NT2/D1 (cell line): ENCODE measurements at places on chromosomes 4 and X.

DNA sequence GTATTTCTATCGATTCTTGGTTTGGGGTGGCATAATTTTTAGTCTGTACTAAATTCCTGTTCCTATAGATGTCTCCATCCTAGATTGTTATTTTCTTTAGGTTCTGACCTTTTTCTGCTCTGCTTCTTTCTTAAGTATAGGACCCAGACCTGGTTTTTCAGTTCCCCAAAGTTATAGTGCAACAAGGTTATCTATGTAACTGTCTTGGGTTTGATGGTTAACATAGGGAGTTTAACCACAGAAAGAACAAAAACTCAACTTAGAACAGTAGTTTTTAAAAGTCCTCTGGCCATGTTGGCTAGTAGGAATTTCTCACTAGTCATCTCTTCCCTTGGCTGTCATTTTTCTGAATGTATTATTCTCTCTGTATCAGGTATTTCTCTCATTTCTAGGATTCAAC, 38.8 kb upstream of the MAD2L1 start:
- DNase-seq: no peak

DNA sequence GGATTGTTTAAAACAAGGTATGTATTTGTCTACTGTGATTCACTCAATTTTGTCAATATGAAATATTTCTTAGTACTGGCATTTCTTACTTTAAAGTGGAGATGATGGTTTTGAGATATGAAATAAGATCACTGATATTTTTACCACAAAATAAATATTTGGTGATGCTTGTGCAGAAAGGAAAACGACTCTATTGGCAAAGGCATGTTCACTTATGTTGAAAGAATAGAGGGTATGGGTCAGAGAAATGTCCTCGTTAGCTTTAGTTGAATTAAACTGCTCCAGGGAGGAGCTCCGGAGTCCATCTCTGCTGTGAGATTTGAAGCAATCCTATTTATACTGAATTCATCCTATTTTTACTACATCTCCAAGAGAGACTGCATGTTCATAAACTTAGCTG, 84.2 kb downstream of the SH3BGRL start:
- no peak for DNase-seq

- DNase-seq: no peak
Measured at GRCh38 chrX:129957241-129958082, 25.0 kb upstream of the BCORL1 start.

- DNase-seq: no peak
Measured at GRCh38 chrX:10619425-10620046, 849 bp downstream of the MID1 start.

DNA sequence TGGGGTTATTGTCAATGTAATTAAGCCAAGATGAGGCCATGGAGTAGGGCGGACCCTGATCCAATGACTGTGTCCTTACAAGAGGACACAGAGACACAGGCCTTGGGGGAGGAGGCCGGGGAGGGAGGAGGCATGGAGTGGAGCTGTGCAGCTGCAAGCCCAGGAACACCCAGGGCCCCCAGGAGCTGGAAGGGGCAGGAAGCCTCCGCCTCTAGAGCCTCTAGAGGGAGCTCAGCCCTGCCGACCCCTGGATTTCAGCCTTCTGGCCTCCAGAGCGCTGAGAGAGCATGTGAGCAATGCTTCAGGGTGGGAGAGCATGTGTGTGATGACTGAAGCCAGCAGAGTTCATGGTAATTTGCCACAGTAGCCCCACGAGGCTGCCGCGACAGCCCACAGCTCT, 234.6 kb downstream of the AFAP1 start:
- no peak for DNase-seq

DNA sequence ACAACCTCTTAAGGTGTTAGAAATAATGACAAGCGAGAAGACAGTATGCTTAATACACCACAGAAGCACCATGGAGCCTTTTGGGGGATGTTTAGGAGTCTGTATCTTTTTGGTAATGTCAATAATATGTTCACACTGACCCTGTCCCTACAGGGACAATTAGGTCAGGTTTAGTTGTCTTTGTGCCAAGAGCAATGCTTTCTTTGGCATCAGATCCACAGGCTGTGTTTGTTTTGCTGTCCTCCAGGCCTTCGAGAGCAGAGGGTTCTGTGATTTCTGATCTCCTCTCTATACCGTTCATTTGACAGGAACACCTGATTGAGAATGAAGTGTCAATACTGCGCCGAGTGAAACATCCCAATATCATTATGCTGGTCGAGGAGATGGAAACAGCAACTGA, 153.8 kb downstream of the DCLK2 start:
- DNase-seq: no peak

DNA sequence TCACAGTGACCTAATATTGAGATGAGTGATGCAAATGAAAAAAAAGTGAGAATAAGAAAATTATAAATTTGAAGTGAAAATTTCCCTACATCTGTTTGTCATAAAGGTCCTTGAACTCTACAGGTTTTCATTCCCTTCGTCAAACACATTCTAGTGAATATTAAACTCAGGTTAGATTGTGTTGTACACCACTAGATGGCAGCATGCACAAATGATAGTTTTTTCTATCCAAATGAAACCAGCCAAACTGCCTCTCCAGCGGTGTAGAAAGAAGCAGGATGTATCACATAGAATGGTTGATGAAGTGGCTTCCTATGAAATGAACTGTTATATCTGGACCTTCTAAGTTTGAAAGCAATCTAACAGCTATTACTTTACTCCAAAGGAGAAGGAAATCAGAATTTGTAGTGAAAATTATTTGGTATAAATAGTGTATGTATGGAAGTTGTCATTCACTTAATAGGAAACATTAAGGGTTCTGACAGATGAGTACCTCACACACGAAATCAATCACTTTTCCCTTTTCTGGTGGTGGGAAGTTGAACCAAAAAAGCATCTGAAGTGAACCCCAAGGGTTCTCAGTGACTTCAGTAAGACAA, 382.7 kb downstream of the UNC5C start:
- DNase-seq: peak; percentile 22

DNA sequence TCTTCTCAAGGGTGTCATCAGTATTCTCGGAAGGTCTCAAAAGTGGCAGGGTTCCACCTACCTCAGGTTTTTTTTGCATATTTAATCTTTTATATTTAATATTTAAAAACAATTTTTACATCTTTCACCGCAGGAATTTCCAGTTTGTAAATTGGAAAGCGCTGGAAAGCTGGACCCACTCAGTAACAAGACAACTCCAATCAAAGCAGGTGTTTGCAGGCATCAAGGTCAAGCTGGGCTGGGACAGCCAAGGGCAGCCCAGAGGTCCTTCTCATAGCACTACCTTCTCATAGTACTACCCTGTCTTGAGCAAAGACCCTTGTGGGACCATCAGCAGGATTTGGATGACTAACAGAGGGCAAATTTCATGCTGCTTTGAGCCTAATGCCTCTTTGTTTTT, 160.1 kb downstream of the TET2 start:
- DNase-seq: no peak

DNA sequence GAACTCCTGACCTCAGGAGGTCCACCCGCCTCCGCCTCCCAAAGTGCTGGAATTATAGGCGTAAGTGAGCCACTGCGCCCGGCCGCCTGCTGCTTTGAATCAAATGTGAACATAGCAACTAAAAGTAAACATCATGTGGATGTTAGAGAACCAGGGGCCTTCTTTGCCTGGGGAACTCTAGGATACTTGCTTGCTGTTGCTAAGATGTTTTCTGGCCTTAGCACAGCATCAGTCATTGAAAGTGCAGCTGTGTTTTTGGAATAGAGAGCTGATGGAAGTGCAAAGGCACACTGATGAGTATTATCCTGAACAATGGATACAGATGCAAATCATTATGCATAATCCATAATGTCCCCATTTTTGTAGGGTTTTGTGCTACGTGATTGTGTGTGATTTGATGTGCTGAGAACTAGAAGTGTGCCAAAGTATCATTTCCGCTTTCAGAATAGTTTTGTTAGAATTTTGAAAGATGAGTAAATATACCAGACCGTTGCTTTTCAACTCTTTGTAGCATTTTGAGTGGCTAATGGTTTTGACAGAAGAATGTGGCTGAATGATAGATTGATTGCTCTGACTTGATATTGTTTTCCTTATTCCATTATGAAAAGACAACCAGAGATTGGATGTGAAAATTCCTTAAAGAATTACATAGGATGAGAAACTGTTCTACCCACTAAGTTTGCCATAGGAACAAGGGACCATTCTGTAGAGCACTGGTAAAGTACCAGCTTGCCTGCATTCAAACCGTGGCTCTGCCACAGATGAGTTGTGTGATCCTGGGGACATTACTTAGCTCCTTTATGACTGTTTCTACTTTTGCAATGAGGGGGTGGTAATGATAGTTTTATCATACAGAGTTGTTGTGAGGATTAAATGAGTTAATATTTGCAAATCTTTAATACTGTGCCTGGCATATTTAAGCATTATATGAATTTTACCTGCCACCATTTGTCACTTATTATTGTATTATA, 74.7 kb downstream of the REPS2 start:
- DNase-seq: no peak

DNA sequence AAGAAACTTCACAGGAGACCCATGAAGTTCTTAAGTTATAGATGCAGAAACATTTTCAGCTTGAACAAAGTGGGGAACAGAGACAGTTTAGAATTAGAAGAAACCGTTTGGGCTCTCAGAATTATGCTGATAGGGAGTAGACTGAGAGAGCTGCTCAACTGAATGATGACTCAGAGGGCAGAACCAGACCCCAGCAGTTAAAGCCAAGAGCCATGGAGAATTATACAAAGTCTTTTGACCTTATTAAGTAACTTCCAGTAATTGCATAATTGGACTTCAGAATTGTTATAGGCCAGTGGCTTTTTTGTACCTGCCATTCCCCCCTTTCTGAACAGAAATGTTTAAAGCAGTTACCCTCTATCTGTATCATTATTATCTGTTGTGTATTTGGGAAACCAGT, 642.1 kb downstream of the CCSER1 start:
- no peak for DNase-seq

- no peak for DNase-seq
Measured at GRCh38 chr4:3232871-3233271, 16.1 kb upstream of the MSANTD1 start.

GRCh38 chr4:41428601-41429279, 109.2 kb upstream of the LIMCH1 start:
- DNase-seq: no peak

- DNase-seq: no peak
Measured at GRCh38 chr4:2256156-2256731, 5.7 kb downstream of the MXD4 start.

- DNase-seq: no peak
Measured at GRCh38 chr4:6758728-6759127, 23.8 kb upstream of the KIAA0232 start.

GRCh38 chr4:18020145-18020670, 1.3 kb downstream of the LCORL start:
- DNase-seq: no peak

DNA sequence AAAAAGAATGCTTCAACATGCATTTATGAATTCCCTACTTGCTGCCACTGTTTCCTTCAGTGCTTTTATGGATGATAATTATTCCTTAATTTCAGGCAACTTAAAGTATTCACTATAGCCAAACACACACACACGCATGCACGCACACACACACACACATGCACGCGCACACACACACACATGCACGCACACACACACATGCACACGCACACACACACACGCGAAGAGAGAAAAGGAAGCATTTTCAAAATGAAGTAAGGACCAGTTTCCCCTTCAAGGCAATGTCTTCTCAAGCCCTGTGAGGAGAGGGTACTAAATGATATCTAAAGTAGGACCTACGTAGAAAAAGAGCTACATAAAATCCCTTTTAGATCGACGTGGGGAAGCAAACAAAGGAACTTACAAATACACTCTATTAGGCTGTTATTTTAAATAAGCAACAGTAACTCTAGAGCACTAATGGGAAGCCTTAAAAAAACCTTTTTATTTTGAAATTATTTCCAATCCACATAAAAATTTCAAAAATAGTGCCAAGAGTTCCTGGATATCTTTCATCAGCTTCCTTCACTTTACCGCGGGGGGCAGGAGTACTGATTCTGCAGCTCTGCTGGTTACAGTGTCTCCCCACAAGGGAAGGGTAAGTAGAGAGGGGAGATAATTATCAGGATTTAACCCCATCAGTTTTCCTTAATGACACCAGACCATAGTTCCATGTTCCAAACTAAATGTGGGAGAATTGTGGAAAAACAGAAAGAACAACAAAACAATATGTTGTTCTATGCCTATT, 13.7 kb downstream of the IRF2 start:
- DNase-seq: no peak

DNA sequence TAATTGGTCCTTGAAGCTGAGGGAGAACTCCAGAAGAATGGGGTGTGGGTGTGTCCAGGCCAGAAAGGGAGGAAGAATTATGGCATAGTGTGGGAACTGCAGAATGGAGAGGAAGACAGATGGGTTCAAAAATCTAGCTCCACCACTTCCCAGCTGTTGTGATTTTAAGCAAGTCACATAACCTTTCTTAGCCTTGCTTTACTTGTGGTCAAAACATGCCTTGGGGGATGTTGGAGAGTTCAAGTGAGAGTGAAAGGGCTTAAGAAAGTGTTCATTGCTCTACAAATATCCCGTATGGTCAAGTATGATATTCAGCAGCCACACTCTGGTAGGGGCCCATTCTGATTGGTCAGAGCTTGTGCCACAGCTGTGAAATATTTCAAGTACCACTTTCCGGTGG, 15.0 kb upstream of the STARD8 start:
- no peak for DNase-seq

DNA sequence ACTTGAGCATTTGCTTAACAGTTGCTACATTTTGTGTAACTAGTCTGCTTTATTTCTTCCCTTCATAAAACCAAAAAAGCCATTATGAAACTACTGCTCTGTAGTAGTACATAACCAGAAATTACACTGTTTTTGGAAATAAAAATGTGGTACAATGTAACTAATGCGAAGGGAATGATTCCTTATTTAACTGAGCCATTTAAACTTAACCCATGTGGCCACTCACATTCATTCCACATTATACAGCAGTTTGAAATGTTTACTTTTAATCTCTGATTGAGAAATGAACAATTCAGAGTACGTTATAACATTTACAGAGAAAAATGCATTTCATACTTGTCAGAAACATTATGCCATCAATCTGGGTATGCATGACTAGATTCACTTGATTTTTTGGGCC, 94.2 kb downstream of the NYX start:
- no peak for DNase-seq

DNA sequence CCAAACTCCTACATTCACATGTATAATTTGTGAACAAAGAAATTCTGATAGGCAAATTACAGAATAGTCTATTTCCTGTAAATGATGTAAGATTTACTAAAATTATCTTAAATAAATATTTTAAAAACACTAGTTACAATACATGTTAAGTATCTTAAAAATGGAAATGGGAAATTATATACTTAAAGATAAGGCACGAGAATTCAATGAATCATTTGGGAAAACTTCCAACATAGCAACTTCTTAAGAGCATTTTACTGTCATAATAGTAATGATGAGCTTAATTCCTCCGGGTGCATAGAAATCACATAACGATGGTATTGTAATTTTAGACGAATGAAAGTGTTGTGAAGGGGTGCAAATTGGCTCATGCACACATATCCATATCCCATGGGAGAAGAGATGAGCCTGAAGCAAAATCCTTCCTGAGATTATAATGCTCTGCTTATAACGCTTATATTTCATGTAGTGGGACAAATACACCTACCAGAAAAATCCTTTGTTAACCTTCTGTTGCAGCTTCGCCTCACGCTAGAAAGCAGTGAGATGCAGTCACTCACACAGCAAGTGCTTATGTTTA, 873.5 kb downstream of the PDHA2 start:
- no peak for DNase-seq
